Naive thymus-derived CD4-positive, alpha-beta T cell (primary cell): ENCODE measurements at places on chromosomes 12 and 14. TPM values are rescaled to one million over a fixed set of nuclear protein-coding genes. Genes with fewer than 3 reads are reported as not detected.

BCAT1 gene
- 0.96 TPM for polyA plus RNA-seq

SLC10A1 gene
- polyA plus RNA-seq, result 0.14 TPM

E2F7 gene
- not detected for polyA plus RNA-seq

ZDHHC22 gene
- polyA plus RNA-seq, result not detected

SDSL gene
- polyA plus RNA-seq, result not detected

MANSC4 gene
- not detected for polyA plus RNA-seq

VEZT gene
- polyA plus RNA-seq, result 23.2 TPM

GARIN6 gene
- polyA plus RNA-seq, result not detected

JAG2 gene
- polyA plus RNA-seq, result not detected

INHBC gene
- not detected for polyA plus RNA-seq

TAS2R14 gene
- polyA plus RNA-seq, result 0.60 TPM

TTC8 gene
- 2.2 TPM for polyA plus RNA-seq

FLRT2 gene
- polyA plus RNA-seq, result not detected

BBS10 gene
- polyA plus RNA-seq, result 2.3 TPM

ERP27 gene
- polyA plus RNA-seq, result 5.8 TPM

AQP2 gene
- not detected for polyA plus RNA-seq

RNU4-1 gene
- not detected for polyA plus RNA-seq

PTPN6 gene
- 387 TPM for polyA plus RNA-seq

NR2C1 gene
- polyA plus RNA-seq, result 12.5 TPM

A2ML1 gene
- polyA plus RNA-seq, result not detected

KRT6A gene
- not detected for polyA plus RNA-seq

KLRG1 gene
- polyA plus RNA-seq, result 11.7 TPM

ARF3 gene
- polyA plus RNA-seq, result 21.9 TPM

AGAP2 gene
- 3.0 TPM for polyA plus RNA-seq

OVCH1 gene
- polyA plus RNA-seq, result not detected

COQ5 gene
- polyA plus RNA-seq, result 36.7 TPM

IRF2BPL gene
- polyA plus RNA-seq, result 3.5 TPM

RPGRIP1 gene
- not detected for polyA plus RNA-seq

SLC2A14 gene
- polyA plus RNA-seq, result 0.54 TPM

MMP17 gene
- not detected for polyA plus RNA-seq

RTN1 gene
- polyA plus RNA-seq, result not detected

SDS gene
- polyA plus RNA-seq, result not detected

CD163 gene
- 0.05 TPM for polyA plus RNA-seq

NKX2-1 gene
- not detected for polyA plus RNA-seq

AKAP5 gene
- polyA plus RNA-seq, result not detected

SELPLG gene
- polyA plus RNA-seq, result 530 TPM

ESYT1 gene
- polyA plus RNA-seq, result 282 TPM

IL22 gene
- polyA plus RNA-seq, result not detected

OAS2 gene
- polyA plus RNA-seq, result 30.5 TPM

TMEM132D gene
- polyA plus RNA-seq, result not detected

HSPB8 gene
- polyA plus RNA-seq, result not detected

WSCD2 gene
- polyA plus RNA-seq, result not detected

CCDC196 gene
- not detected for polyA plus RNA-seq

TOGARAM1 gene
- polyA plus RNA-seq, result 8.7 TPM

TMPRSS12 gene
- not detected for polyA plus RNA-seq

SYCP3 gene
- polyA plus RNA-seq, result not detected

HAL gene
- polyA plus RNA-seq, result not detected

FSCB gene
- polyA plus RNA-seq, result not detected

SERPINA1 gene
- 0.59 TPM for polyA plus RNA-seq

GPR84 gene
- polyA plus RNA-seq, result not detected
